ENCODE measurements at places on chromosomes 12 and 14.

- DNase-seq = no peak
These were observed 17.7 kb downstream of the PLEKHG3 start for GRCh38 chr14:64721899-64722298.

GRCh38 chr14:93163564-93163963 lies 21.1 kb downstream of the MOAP1 start:
- no peak for DNase-seq

DNA sequence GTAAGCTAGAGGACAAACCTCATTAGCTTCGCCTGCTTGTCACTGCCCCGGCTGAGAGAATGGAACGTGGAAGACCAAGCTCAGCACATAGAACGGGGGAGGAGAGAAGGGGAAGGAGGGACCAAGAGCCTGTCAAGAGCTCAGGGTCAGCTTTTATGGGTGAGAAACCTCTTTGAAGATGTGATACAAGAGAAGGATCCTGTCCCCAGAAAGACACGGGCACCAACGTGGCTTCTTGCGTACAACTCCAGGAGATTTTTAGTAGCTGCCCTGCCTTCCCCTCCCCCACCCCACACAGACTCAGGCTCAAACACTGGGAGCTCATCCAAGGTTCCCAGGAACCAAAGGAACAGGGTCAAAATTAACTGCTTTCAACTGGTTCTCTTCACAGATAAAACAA lies 34.7 kb downstream of the APPL2 start:
- no peak for DNase-seq

DNA sequence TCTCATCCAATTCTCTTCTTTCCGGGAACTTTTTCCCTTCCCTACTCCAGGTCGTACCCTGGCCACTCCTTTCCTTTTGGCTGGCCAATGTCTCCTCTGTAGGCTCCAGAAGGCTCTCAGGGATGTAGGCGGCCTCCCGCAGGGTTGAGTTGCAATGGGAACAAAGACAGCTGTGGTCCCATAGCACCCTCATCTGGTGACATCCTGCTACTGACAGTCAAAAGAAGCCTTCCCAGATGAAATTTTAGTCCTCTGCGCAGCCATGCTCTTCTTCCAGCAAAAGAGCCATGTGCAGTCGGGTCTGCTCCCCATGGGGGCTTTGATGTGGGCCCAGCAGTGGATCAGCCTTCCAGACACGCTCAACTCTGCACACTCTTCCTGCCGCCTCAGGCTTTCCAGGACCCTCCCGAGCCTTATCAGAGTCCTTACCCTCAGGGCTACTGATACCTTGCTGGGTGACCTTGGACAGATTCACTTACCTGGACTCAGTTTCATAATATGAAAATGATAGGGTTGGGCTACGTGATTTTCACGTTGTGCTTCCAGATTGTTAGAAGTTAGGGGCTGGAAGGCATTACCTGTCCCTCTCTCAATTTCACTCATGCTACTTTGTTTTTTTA lies 5.5 kb upstream of the CELA1 start:
- DNase-seq = no peak

DNA sequence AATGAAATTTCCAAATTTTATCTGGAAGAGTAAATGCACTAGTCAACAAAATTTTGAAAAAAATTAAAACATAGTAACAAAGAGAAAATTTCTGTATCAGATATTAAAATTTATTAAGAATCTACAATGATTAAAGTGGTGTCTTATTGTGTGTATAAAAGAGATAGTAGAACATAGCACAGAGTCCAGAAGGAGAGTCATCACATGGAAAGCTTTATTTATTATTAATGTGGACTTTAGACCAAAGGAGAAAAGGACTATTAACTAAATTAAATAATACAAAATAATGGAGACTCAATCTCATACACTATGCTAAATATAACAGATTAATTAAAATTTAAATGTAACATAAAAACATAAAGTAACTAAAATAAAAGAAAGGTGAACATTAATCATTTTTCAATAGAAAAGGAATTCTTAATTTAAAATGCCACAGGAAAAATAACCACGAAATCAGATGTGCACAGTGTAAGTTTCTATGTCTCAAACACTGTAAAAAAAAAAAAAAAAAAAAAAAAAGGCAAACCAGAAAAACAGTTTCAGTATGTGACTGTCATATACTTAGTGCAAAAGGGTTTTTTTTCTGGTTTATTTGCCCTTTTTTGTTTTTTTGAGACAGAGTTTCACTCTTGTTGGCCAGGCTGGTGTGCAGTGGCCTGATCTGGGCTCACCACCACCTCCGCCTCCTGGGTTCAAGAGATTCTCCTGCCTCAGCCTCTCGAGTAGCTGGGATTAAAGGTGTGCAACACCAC lies 95.4 kb downstream of the MYF5 start:
- DNase-seq = no peak

- DNase-seq = no peak
These were observed 217.1 kb downstream of the EXOC5 start for GRCh38 chr14:57051633-57052032.

DNA sequence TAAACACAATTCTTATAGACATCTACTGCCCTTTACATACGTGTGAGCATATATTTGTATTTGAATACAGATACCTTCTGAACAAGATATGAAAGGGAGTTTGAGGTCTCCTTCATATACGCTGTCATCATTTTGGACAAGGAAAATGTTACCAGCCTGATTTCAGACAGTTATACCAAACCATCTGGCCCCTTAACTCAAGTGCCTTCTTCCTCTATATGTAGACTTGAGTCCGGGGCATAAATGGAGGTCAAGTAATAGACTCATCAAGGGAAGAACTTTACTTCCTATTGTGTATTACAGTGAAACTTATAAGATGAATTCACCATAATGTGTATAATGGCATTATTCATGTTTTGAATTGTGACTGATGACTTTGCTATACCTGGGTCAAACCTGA lies 52.2 kb downstream of the FAR2 start:
- no peak for DNase-seq

- DNase-seq = no peak
These were observed 13.9 kb upstream of the KRT86 start for GRCh38 chr12:52260361-52261207.

DNA sequence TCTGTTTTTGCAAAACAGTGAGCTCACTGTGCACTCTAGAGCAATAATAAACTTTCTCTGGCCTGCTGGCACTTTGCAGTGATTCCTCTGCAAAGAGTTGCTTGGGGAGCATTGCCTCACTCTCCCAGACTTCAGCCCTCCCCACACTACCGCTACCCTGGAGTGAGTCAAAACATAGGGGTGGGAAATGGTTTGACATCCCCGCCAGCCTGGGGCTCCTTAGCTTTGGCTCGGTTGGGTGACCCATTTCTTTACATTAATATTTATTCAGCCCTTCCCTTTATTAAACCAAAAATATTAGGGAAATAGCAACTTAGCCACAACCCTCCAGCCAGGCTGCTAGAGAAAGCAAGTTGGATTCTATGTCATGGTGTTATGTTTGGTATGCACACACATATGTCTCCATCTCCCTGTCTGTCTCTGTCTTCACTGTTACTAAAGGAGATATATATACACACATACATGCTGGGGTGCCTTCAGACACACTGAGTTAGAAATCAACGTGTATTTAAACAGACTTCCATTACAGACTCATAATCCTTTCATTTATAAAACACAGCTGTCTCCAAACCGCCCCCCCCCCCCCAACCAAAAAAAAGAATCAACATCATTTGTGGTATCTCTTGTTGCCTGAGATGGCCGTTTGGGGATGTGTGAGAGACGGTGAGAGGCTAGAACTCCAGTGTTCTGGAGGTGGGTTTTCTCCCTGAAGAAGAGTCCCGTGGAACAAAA lies 3.4 kb upstream of the IRF2BPL start:
- no peak for DNase-seq

DNA sequence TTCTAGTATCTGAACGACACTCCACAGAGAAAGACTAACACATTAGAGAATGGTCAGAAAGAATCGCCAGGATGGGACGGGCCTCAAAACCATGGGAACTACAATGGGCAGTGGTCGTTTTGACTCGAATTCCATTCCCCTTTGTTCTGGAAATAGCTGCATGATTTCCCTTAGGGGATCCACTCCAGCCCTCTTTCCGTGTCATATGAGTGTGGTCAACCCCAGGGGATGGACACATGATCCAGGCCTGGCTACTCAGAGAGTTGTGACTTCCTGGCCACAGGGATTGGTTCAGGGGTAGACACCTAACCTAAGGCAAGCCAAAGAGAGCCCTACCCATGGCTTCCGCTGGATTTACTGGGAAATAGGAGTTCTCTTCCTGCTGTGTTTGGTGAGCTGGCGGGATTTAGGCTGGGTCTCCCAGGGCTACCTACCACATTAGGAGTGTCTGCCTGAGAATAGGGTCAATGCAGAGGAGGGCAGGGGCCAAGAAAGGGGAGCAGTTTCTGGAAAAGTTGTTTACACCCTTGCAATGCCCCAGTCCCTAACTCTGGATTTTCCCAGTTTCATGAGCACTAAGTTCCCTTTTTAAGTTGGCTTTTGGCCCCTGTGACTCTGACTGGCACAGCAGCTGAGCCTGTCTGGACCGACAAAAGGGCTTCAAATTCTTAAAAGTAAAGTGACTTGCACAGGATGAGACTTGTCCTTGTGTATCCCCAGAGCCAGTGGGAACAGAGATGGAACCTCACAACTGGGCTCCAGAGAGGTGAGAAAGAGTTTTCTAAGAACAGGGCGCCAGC lies 28.1 kb upstream of the GPATCH2L start:
- DNase-seq = no peak

DNA sequence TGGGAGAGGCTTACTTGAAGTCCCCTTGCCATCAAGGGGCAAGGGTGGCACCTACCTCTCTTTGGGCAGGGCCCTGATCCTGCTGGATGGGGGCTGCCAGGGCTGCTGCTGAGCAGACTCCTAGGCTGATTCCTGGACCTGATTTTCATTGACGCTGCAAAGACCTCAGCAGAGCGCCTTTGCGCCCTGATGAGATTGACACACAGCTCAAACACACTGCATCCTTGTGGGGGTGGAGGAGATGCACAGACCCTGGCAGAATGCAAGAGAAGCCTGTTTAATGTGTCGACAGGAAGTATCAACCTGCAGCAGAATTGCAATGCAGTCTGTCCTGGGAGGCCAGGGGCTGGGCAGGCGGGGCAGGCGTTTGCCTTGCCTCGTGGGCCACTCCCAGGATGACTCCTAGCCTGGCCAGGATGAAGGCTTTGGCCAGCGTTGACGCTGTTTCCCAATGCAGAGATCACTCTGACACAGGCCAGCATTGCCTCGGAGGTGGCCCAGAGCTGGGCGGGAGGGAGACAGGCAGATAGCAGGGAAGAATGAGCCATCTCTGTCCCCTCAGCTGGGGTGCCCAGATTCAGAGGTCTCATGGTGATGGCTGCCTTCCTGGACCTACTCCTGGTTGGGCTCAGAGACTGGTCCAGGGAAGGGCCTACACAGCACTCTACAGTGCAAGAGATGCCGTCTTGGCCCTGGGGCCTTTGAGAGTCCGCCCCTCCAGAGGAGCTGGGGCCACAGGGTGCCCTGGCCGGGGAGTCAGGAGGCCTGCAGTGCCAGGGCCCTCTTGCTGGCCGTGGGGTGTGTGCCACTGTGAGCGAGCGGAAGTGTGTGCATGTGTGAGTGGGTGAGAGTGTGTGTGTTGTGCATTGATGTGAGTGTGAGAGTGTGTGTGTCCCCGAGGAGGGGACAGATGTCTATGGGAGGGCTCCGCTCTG lies 108.3 kb downstream of the KIF26A start:
- DNase-seq = no peak

DNA sequence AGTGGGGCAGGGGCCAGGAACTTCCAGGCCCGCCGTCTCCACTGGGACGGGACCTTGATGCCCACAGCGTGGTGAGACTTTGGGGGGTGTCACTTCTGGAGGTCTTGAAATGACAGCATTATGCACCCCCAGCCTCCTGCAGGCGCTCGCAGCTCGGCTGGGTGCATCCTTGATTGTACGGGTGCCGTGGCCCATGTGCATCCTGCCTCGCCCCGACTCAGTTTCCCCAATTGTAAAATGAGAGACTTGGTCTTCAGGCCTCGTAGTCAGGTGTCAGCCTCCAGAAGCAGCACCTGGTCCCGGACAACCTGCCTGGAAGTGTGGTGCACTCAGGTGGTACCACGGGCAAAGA lies 8.9 kb upstream of the PUS1 start:
- DNase-seq = no peak

- no peak for DNase-seq
These were observed 2.0 kb downstream of the EFCAB11 start for GRCh38 chr14:89952576-89952975.

- DNase-seq = no peak
These were observed 659.6 kb upstream of the TBX3 start for GRCh38 chr12:115343601-115344000.

DNA sequence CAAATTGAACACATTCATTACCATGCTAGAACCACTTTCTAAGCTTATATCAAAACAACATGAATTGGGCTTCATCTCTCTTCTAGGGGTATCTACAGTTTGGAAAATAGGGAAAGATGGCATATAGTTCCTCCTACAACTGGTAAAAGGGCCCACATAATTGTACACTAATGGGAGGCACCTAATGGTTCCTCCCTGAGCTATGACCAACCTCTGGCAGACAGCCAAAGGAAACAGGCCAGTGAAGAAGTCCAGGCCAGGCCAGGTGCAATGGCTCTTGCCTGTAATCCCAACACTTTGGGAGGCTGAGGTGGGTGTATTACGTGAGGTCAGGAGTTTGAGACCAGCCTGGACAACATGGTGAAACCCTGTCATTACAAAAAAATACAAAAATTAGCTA lies 23.2 kb upstream of the APOF start:
- no peak for DNase-seq

DNA sequence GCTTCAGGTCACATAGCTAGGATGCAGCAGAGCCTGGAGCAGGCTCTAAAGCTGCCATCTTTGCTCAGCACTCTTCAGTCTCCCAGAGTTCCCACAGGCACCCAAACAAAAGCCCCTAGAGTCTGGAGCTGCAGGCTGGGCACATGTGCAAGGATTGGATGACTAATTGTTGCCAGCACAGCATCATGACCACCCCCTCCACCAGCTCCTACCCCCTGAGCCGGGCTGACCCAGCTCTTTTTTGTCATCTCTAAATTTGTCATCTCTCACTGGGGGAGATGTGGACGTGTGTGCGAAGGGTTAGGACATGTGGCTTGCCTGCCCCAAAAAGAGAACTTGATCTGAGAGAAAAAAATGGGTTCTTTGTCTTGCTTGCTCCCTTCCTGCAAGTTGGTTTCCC lies 4.3 kb upstream of the MMP19 start:
- DNase-seq = no peak

GRCh38 chr14:21894003-21894897 lies 220.6 kb upstream of the OR4E1 start:
- DNase-seq = no peak

DNA sequence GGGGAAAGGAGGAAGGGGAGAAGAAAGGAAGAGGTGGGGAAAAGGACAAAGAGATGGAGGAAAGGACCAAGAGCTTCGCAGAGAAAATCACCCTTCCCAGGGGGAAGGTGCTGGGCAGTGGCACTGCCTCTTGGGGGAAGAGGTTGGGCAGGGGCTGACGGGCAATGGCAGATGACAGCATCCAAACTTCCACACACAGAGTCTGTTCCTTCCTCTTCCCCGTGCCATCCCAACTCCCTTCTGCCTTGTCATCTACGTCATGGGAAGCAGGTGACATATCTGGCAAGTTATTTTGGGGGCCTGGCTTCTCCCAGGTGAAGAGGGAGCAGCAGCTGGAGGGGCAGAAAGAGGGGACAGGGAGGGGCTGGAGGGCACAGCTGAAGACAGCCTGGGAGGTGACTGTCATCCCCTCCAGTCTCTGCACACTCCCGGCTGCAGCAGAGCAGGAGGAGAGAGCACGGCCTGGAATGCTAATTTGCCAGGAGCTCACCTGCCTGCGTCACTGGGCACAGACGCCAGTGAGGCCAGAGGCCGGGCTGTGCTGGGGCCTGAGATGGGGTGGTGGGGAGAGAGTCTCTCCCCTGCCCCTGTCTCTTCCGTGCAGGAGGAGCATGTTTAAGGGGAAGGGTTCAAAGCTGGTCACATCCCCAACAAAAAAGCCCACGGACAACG lies 43.9 kb upstream of the IQSEC3 start:
- DNase-seq = no peak

GRCh38 chr14:31965735-31966598 lies 111.1 kb upstream of the ARHGAP5 start:
- DNase-seq = no peak
